ENCODE measurements at places on chromosomes 6 and 20.

GRCh38 chr20:24462460-24463010, 6.9 kb upstream of the SYNDIG1 start:
- DNase-seq: no peak

- DNase-seq: no peak
These were observed 111.8 kb downstream of the EDN3 start for GRCh38 chr20:59412181-59412580.

DNA sequence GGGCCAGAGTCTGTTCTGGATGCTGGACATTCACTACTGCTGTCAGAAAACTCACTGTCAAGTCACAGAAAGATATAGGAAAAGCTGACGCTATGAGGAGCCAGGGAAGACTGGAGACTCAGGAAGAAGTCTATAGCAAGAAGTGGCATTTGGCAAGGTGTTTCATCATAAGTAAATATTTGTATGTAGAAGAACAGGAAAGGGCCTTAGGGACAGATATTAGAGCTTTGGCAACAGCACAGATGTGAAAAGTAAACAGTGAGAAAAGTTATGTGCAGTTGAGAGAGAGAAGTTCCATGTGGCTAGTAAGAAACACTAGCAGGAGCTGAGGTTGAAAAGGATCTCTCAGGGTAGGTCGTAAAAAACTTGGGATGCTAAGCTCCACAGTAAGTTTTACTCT, 868.9 kb downstream of the PHF3 start:
- DNase-seq: no peak

- DNase-seq: peak; percentile 97
These were observed 780 bp downstream of the ARMC12 start for GRCh38 chr6:35737413-35738211.

DNA sequence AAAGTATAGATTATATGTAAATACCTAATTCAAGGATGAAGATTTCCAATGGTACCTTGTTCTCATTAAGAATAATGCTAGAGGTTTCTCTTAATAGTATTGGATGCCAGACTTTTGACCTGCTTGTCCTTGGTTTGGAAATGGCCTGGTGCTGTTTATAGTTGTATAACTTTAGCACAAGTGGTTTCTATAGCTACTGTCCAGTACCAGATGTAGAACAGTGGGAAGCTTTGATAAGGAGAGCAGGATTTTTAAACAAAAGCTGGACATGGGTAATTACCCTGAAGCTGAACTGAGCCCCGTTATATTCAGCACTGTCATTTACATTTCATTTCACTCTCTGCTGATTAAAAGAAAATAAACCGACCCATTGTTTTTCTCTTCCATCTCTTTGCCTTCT, 43.7 kb downstream of the TRMT11 start:
- DNase-seq: no peak

DNA sequence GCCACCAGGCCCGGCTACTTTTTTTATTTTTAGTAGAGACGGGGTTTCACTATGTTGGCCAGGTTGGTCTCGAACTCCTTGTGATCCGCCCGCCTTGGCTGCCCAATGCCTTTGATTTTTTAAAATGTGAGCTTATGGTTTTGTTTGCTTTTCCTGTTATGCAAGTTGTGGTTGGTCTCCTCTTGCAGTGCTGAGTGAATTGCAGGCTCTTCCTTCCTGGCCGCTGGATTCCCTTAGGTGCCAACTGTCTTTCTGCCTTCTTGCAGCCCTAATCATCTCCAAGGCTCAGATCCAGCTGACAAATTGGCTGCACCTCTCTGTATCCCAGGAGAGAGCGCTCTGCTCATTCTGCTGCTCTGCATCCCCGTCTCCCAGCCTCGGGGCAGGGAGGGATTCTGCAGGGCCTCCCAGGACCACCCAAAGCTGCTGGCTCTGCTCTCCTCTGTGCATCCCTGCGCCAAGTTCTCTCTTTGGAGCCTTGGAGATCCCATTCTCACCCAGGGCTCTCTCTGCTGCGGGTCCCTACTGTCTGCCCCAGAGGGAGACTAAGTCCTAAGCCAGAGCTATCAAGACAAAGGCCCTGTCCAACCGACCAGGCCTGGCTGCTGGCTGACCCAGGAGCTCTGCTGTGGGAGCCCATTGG, 14.1 kb upstream of the EMILIN3 start:
- DNase-seq: no peak

- DNase-seq: no peak
These were observed 35.9 kb downstream of the SULF2 start for GRCh38 chr20:47749339-47749738.

DNA sequence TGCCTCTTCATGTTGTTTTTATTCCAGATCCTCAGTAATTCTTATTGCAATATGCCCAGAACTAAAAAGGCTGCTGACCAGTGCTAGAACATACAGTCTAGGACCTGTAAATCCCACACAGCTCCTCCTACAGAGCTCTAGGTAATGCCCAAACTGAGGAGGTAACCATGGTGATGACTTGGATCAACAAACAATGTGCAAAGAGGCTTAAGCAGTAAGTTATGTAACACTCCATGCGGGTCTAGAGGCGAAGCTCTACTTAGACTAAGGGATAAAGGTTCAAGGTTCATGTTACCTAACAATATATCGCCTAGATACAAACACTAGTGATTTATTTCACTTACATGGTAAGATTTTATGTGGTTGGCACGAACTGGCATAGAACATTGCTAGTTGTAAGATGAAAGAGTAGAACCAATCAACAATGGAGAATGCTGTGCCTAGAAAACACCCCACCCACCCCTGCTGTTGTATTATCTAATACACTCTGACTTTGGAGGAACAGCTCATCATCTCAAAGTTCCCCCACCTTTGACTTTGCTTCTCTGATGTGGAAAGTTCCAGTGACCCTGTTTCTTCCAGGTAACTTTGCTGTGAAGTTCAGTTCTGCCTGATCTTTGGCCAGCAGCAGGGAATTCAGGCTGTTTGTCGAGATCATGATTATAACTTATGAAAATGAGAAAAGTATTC, 242.4 kb downstream of the ALDH8A1 start:
- peak; percentile 30 for DNase-seq

DNA sequence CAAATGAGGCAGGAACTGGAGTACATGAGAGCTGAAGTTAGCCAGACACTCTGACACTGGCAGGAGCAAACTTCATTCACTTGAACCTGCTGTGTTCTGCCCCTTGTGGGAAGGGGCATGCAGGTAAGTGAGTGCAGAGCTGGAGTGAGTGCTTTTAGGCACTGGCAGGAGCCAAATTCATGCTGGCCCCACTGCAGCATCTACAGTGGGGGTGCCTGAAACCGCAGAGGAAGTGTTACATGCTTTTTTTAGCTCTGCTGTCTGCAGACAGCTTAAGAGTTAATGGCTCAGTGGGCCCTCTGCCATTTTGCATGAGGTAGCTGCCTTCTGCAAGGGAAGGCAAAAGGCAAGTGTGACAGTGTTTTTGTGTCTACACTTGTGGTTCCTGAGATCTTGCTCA, 167.9 kb upstream of the SYNCRIP start:
- DNase-seq: no peak

GRCh38 chr6:16267428-16268263, 29.3 kb downstream of the GMPR start:
- no peak for DNase-seq

- peak; percentile 56 for DNase-seq
These were observed 9.4 kb upstream of the HDDC2 start for GRCh38 chr6:125310994-125311649.
